Aorta (tissue), 5 donors: ENCODE measurements at places on chromosomes 13 and 19. TPM values are rescaled to one million over a fixed set of nuclear protein-coding genes. Genes with fewer than 3 reads are reported as not detected.

DACT3 gene
- total RNA-seq, result 84.1 TPM

LILRA1 gene
- 2.0 TPM for total RNA-seq

- H3K4me3 ChIP-seq, result no peak overlapping the region
- no peaks in the 10 kb centered on the region for H3K4me1 ChIP-seq
- no peaks in the 10 kb centered on the region for H3K36me3 ChIP-seq
- no peak for DNase-seq
- no peak overlapping the region for H3K27ac ChIP-seq
Observed at GRCh38 chr13:88142653-88143052, 471.5 kb downstream of the SLITRK5 start.

GRCh38 chr19:7113233-7113632, 43.7 kb downstream of the ZNF557 start:
- no peak overlapping the region for H3K27ac ChIP-seq
- H3K36me3 ChIP-seq, result no peaks in the 10 kb centered on the region
- no peak overlapping the region for H3K4me3 ChIP-seq

GRCh38 chr13:52405767-52406494, at the start of gene THSD1:
Gene THSD1, minus strand, starts transcription at chr13:52406172. Its CDS starts 3,572 bp downstream, at chr13:52402600.
- no peak within 1 kb of the TSS for H3K27ac ChIP-seq
- H3K36me3 ChIP-seq, result no peaks in the 10 kb centered on the region
- no peaks in the 10 kb centered on the region for H3K27me3 ChIP-seq
- no peaks in the 10 kb centered on the region for H3K4me1 ChIP-seq
- DNase-seq, result peak; percentile 86

- no peak overlapping the region for H3K4me3 ChIP-seq
- no peaks in the 10 kb centered on the region for H3K27me3 ChIP-seq
- no peaks in the 10 kb centered on the region for H3K4me1 ChIP-seq
- H3K36me3 ChIP-seq, result no peaks in the 10 kb centered on the region
Observed at GRCh38 chr19:13411899-13412298, 94.4 kb downstream of the CACNA1A start.

GRCh38 chr19:48991873-48992580, 1.1 kb downstream of the GYS1 start:
- peak overlapping the region; percentile 100 for H3K27ac ChIP-seq
- DNase-seq, result peak; percentile 85
- no peaks in the 10 kb centered on the region for H3K4me1 ChIP-seq
- H3K36me3 ChIP-seq, result no peaks in the 10 kb centered on the region
- H3K27me3 ChIP-seq, result no peaks in the 10 kb centered on the region

- DNase-seq, result no peak
- no peaks in the 10 kb centered on the region for H3K36me3 ChIP-seq
- H3K4me1 ChIP-seq, result no peaks in the 10 kb centered on the region
- no peak overlapping the region for H3K4me3 ChIP-seq
- H3K27me3 ChIP-seq, result no peaks in the 10 kb centered on the region
Observed at GRCh38 chr19:4449639-4450028, 8.0 kb downstream of the UBXN6 start.

DNA sequence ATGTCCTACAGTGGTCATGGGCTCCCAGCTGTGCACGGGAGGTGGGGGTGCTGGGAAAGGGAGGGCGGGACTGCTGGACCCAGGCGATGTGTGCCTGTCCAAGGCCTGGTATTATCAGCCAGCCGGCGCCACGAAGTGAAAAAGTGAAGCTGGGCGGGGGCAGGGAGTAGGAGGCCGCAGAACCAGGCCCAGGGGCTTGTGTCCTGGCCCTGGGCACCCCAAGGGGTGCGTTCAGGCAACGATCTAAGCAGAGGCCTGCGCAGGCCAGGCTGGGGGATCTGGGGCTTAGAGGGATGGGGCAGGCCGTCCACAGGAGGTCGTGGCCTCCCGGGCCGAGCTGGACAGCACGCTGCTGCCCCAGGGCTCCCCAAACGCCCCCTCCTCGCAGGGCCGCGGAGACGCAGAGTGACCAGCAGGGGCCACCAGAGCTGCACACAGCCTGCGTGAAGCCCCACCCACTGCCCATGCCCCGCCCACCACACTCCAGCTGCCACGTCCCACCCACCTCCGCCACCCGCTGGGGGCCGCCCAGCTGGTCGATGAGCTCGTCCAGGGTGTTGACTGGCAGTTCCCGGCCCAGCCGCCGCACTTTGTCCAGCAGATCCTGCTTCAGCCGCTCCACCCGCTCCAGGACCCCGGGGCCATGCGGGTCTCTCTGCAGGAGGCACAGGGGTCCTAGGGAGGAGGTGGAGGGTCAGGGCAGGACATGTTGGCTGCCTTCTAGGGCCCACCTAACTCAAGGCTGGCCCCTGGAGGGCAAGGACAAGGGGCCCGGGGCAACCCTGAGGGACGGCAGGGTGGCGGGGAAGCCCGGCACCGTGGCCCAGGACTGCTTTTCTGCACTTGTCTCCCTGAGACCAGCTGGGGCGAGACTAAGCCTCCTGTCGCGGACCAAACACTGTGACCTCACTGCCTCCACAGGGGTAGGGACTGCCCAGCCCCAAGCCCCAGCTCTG, 9.5 kb downstream of the GPX4 start:
- no peak overlapping the region for H3K27ac ChIP-seq
- H3K4me3 ChIP-seq, result no peak overlapping the region
- DNase-seq, result peak; percentile 99
- no peaks in the 10 kb centered on the region for H3K27me3 ChIP-seq

DNA sequence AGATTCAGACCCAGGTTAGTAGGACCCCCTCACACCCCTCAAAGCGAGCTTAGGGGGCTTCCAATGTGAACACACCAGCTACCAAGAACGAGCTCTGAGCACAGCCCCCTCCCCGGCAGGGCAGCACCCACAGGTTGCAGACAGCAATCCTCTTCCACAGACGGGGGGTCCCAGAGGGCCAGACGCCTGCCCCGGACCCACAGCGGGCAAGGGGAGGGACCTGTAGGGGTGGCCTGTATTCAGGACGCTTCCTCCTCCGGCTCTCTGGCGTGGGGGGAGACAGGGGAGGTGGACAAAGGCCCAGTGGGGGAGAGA, 4.8 kb downstream of the TTYH1 start:
- no peak for DNase-seq
- no peaks in the 10 kb centered on the region for H3K4me1 ChIP-seq
- no peaks in the 10 kb centered on the region for H3K36me3 ChIP-seq

- no peaks in the 10 kb centered on the region for H3K36me3 ChIP-seq
- no peak overlapping the region for H3K4me3 ChIP-seq
- no peak overlapping the region for H3K27ac ChIP-seq
- H3K4me1 ChIP-seq, result no peaks in the 10 kb centered on the region
- no peak for DNase-seq
Observed at GRCh38 chr13:26539738-26540292, 17.7 kb upstream of the WASF3 start.

AMER2 gene
- not detected for total RNA-seq

NKPD1 gene
- not detected for total RNA-seq

DNA sequence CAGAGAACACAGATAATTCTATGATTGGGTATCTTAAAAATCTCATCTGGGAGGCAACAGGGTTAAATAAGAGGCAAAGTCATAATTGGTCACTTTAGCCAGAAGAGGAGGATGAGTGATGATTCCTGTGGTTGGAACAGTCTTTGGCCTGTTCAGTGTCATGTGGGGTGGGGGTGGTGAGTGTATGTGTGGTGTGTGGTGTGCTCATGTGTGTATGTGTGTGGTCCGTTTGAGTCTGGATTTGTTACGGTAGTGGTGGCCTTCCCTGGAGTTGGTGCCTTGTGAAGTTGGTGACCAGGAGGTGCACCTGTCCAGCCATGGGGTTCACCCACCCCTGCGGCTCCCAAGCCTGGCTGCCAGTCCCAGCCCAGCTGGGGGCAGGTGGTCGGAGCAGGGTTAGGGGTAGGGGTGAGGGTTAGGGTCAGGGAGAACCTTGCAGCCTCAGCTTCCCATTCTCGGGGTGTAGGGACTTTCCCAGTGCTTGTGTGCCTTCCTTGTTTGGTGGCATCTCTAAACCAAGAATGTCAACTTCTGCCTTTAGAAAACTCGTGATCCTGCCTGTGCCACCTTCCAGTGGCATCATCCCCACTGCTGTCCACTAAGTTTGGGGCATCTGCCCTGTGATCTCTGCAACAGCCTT, 97.5 kb downstream of the RAB20 start:
- H3K4me1 ChIP-seq, result no peaks in the 10 kb centered on the region
- H3K4me3 ChIP-seq, result no peak overlapping the region
- H3K36me3 ChIP-seq, result peaks cover 10% of the 10 kb centered on the region
- DNase-seq, result no peak

DNA sequence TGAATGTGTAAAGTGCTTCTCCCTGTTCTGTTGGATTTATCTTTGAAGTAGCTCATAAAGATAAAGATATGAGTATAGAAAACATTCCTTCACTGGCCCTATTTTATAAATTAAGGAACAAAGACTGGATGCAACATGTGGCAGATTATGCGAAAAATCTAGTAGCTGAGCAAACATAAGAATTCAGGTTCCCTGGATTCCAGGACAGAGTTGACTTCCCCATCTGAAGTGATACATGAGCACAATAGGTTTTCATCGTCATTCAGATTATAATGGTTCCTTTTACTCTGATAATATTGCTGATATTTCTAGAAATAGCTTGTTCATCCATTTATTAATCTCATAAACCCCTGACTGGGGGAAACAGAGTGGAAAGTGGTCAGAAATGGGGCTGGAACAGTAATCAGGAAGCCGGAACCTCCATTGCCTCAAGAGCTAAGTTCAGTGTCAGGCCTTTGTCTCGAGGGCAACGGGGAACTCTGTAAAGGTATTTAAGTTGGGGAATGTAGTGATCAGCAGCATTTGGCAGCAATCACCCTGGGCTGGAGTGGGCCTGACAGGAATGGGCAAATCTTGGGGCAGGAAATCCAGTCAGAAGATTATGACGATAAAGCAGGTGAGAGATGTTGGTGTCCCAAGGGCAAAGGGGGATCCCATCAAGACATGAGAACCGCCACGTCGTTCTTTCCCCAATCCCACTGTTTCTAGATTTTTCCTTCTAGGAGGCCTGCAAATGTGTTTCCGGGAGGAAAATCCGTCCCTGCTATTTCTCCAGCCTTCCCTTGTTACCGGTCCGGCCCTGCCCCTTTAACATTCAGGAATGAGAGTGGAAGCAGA, 232.5 kb upstream of the SERP2 start:
- H3K27ac ChIP-seq, result no peak overlapping the region
- H3K4me1 ChIP-seq, result no peaks in the 10 kb centered on the region
- H3K27me3 ChIP-seq, result no peaks in the 10 kb centered on the region
- no peak for DNase-seq

SIGLECL1 gene
- not detected for total RNA-seq

- H3K27ac ChIP-seq, result no peak overlapping the region
- H3K27me3 ChIP-seq, result no peaks in the 10 kb centered on the region
- H3K36me3 ChIP-seq, result no peaks in the 10 kb centered on the region
- no peaks in the 10 kb centered on the region for H3K4me1 ChIP-seq
- H3K4me3 ChIP-seq, result no peak overlapping the region
Observed at GRCh38 chr19:50514346-50515167, 844 bp upstream of the ASPDH start.

ZGLP1 gene
- 3.1 TPM for total RNA-seq

DNA sequence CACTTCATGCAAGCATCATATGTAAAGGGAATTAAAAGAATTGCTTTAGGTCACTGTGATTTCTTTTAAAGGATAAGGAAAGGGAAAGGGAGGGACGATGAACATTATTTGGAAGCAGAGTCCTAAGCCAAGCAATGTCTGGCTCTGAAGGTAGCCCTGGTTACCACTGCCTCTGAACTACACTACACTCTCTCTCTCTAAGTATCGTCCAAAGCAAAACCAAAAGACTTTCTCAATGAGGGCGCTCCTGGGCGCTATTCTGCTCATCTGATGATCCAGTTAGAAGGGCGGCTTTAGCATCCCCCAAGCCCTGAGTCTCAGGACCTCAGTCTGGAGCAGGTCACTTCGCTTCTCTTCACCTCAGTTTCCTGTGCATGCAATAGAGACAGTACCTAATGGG, 26.2 kb downstream of the FOXO1 start:
- no peak overlapping the region for H3K4me3 ChIP-seq
- no peak overlapping the region for H3K27ac ChIP-seq
- peaks cover 4% of the 10 kb centered on the region for H3K4me1 ChIP-seq

ZNF568 gene
- total RNA-seq, result 15.8 TPM

- H3K27me3 ChIP-seq, result no peaks in the 10 kb centered on the region
- H3K4me1 ChIP-seq, result no peaks in the 10 kb centered on the region
- H3K36me3 ChIP-seq, result no peaks in the 10 kb centered on the region
- DNase-seq, result no peak
- no peak overlapping the region for H3K27ac ChIP-seq
Observed at GRCh38 chr13:111065698-111066097, 49.4 kb upstream of the ARHGEF7 start.

DLL3 gene
- not detected for total RNA-seq

GRCh38 chr13:77719128-77719527, 21.6 kb downstream of the SLAIN1 start:
- no peak overlapping the region for H3K4me3 ChIP-seq
- H3K27me3 ChIP-seq, result no peaks in the 10 kb centered on the region
- peaks cover 9% of the 10 kb centered on the region for H3K36me3 ChIP-seq

- DNase-seq, result no peak
- no peaks in the 10 kb centered on the region for H3K4me1 ChIP-seq
- no peaks in the 10 kb centered on the region for H3K27me3 ChIP-seq
- no peak overlapping the region for H3K4me3 ChIP-seq
- H3K27ac ChIP-seq, result no peak overlapping the region
Observed at GRCh38 chr19:12126707-12127106, 13.4 kb downstream of the ZNF20 start.

EBPL gene
- total RNA-seq, result 36.4 TPM

THSD8 gene
- total RNA-seq, result not detected

GRCh38 chr13:90896002-90896401, 451.5 kb upstream of the MIR17HG start:
- H3K36me3 ChIP-seq, result no peaks in the 10 kb centered on the region
- H3K4me3 ChIP-seq, result no peak overlapping the region
- no peak overlapping the region for H3K27ac ChIP-seq
- peaks cover 2% of the 10 kb centered on the region for H3K27me3 ChIP-seq
- H3K4me1 ChIP-seq, result no peaks in the 10 kb centered on the region

ZNF534 gene
- total RNA-seq, result 1.1 TPM

- H3K36me3 ChIP-seq, result no peaks in the 10 kb centered on the region
- DNase-seq, result no peak
- H3K4me3 ChIP-seq, result no peak overlapping the region
- no peaks in the 10 kb centered on the region for H3K4me1 ChIP-seq
Observed at GRCh38 chr13:19150226-19150625, 31.4 kb downstream of the TUBA3C start.

SBK2 gene
- total RNA-seq, result not detected

GRCh38 chr13:53301449-53301848, 272.8 kb downstream of the OLFM4 start:
- no peak overlapping the region for H3K4me3 ChIP-seq
- H3K36me3 ChIP-seq, result no peaks in the 10 kb centered on the region
- H3K27ac ChIP-seq, result no peak overlapping the region
- no peaks in the 10 kb centered on the region for H3K27me3 ChIP-seq
- DNase-seq, result no peak
- H3K4me1 ChIP-seq, result no peaks in the 10 kb centered on the region
